Nephron progenitor cell (in vitro differentiated cells): ENCODE measurements at places on chromosomes 6 and 20.
A peak's percentile ranks its signal among the peaks of the same experiment; 100 is the strongest.

- no peak for DNase-seq
These were observed 193.4 kb downstream of the BACH2 start for GRCh38 chr6:90103056-90103800.

GRCh38 chr6:54204921-54205591 is 93.8 kb downstream of the MLIP start:
- no peak for DNase-seq

DNA sequence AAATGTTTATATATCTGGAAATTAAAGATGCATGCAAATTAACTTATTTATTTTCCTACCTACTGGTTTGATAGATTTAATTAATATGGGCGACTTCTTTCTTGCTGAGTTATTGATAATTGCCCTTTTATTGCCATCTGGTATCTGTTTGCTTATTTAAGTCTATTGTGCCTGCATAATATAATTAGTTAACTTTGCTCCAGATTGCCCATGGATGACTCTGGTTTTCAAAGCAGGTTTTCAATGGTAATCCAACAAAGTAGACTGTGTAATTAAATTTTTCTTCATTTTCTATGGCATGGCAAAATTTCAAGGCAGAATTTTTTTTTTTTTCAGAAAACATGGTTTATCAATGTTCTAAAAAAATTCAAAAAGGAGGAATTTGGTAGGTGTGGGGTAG is 1092.0 kb downstream of the GRIK2 start:
- DNase-seq, result no peak

DNA sequence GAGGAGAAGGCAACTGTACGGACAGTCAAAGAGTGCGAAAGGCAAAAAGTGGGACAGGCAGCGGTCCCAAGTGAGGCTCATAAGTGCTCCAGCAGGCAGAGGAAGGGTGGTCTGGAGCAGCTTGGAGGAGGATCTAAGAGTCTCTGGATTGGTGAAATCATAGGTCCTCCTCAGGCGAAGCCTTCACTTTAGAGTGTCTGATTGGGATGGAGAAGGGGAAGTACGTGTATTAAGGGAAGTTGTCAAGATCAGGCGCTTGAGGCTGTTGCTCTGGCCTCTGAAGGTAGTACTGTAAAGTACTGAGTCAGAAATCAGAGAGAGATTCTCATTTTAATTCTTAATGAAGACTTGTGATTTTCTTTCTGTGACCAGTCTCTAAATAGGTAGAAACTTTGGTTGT is 185.6 kb downstream of the KIF16B start:
- DNase-seq, result no peak

DNA sequence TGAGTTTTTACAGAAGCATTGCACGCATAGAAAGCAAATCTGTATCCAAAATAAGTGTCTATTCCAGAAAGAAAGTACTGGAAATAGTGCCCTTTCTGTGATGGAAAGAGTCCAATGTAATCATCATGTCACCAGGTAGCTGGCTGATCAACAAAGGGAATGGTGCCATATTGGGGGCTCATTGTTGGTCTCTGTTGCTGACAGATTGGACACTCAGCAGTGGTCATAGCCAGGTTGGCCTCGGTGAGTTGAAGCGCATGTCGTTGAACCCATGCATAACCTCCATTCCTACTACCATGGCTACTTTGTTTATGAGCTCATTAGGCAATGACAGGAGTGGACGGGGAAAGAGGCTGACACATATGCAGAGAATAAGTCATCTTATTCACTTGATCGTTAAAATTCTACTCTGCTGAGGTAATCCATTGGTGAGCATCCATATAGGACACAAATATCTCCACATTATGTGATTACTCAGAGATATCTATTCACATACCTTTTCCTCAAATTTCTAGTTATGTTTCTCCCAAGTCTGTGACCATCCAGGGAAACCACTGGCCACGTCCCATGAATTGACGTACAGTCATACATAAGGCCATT is 560.5 kb downstream of the HAO1 start:
- DNase-seq, result no peak

GRCh38 chr6:11413728-11414127 is 123.8 kb upstream of the TMEM170B start:
- DNase-seq, result no peak

DNA sequence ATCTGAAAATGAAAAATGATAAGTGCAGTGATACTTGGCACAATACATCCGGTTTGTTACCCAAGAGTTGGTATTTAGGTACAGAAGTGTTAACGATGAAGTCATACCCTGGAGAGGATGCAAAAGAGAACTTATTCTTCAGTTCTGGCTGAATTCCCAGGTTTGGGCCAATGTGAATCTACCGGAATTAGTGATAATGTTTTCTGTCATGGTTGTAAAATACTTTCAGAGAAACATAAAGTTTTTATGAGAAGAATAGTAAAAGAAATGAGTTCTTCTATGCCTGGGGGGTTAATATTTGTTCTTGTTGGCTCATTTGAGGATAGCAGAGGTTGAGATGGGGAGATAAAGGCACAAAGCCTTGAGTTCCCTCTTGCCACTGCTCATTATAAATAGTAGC is 509.9 kb upstream of the POU3F2 start:
- DNase-seq, result no peak

DNA sequence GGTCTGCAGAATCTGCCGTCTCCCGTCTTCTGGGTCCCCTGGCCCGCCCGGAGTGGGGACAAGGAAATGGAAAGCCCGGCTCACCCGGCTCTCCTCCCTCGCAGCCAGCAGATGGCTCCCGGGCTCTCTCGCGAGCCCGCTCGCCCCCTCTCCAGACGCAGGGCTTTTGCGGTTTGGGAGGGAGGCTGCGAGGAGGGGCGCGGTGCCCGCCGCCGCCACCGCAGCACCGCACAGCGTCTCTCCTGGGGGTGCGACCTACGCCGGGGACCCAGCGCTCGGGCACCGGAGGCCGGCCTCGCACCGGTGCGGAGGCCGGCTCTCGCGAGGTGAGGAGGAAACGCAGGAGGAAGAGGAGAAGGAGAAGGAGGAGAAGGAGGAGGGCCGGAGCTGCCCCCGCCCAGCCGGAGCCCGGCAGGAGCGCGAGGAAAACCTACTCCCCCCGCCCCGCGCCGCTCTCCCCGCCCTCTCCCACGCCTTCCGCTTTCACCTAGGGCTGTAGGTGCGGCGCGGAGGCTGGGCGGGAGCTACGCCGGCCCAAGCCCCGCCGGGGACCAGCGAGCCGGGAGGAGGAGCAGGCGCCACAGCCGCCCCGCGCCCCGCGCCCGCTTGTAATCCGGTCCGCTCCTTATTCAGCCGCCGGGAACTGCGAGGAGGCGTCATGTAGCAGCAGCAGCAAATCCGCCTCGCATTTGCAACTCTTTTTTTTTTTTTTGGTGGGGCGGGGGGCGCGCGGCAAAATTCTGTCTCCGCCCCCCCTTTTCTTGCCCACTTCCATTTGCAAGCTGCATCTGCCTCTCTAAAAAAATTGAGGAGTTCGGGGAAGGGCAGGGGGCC is at the start of gene CARMIL1:
Gene CARMIL1, plus strand, starts transcription at position 461 of the 834 bp plus-strand sequence. CDS start 422 bp downstream, outside the sequence.
- DNase-seq, result peak; percentile 77

DNA sequence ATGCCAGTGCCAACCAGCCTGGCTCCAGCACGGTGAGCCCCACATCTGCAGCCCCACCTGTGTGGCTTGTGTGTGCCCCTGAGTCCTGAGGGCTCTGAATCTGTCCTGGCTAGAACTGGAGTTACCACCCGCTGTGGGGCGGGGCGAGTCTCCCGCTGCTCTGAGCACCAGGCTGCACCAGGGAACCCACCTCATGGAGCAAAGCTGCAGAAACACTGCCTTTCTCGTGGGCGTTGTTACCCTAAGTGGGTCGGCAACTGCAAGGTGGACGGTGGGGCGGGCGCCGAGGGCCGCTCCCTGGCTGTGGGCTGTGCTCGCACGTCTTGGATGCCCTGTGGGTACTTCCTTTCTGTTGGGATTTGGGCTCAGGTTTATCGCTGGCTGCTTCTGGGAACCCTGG is 12.7 kb upstream of the ZBTB46 start:
- DNase-seq, result no peak

- DNase-seq, result no peak
These were observed 7.7 kb upstream of the SLC4A11 start for GRCh38 chr20:3246682-3247081.

DNA sequence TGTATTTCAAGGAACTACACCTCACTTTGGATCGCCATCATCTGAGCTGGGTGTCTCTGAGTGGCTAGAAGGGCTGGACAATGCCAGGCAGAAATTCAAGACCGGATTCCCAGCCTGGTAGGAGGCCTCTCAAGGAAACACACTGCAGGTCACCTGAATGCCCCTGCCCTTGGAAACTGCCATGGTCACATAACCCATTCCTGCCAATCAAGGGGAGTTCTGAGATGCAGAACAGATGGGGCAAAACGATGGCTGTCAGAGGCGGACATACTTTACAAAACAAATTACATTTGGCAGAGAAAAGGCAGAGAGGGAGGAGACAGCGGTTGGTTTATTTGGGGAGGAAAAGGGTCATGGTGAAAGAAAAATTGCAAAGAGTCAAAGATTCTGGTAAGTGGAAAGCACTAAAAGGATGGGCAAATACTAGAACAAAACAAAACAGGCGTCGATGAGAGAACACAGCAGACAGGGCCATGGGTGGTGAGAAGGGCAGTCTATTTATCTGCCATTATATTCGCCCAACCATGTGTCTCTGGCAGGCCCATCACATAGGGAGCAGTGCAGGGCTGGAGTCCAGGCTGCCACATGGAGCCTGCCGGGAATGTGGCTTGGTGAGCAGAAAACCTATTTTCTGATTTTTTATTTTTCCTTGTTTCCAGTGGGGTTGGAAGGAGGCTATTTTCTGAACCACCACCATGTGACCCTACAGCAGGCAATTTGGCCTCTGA is 13.5 kb downstream of the BEND3 start:
- no peak for DNase-seq

- DNase-seq, result no peak
These were observed 5.1 kb upstream of the DBNDD2 start for GRCh38 chr20:45402946-45403345.

GRCh38 chr6:56851074-56851473 is 103.8 kb upstream of the BEND6 start:
- peak; percentile 10 for DNase-seq

GRCh38 chr20:50578061-50578777 is 68.0 kb downstream of the PTPN1 start:
- DNase-seq, result no peak

DNA sequence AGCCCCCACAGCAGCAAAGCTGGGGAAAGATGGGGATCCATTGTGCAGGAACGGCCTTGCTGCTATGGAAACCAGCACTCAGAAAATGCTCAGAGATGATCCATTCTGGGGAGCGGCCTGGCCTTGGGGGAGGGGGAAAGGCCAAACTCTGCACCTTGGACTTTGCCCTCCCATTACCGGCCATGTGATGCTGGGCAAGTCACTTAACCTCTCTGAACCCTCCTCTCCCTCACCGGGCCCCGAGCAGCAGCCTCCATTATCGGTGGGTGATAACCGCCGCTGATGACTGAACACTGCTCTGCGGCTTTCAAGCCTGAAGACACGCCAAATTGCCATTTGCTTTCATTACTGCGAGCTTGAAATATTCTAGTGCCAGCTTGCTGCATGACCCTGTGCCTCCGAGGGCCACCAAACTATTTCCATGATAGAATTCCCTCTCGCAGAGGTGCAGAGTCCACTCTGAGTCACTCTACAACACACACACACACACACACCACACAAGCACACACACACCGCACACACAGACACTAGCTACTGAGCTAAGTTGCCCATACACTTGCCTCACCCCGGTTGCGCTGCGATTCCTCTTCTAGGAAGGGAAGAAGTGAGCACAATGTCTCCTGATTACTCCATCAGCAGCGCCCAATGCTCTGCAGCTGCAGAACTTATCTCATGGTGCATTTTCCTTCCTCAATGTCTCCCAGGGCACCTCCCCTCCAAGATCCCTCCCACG is 20.6 kb upstream of the SIRPA start:
- DNase-seq, result no peak

- DNase-seq, result no peak
These were observed 87.8 kb downstream of the GMDS start for GRCh38 chr6:2157441-2158127.

- no peak for DNase-seq
These were observed 147.1 kb downstream of the OR2B2 start for GRCh38 chr6:27765028-27765590.

DNA sequence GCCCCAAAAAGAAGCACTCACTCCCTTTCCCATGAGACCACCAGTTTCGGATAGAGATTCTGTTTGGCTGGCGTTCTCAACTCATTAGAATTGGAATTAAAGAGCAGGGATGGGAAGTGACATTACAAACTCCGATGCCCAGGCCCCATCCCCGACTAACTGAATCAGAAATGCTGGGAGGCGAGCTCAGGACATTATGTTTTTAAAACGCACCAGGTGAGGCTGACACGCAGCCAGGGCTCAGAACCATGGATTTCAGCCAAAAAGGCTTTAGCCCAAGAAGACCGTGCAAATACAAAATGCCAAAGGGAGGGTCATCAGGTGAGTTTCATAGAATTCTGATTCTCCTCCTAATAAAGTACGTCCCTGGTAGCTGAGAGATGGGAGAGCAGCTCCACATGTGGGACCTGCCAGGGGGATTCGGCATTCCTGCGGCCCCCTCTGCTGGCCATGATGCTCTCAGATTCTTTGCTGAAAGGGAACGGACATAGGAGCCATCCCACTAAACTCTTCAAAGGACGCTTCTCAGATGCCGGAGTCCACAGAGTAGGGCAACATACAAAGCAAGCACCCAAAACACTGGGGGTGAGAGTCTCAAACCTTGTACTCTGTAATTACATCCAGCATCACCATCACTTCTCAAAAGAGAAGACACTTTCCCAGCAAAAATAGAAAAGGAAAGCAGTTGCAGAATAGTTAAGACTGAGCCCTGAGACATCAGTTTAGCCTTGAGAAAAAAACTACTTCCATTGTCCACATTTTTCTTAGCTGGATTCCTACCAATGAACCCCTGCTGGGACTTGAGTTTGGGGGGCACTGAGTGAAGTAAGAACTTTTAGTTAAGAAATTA is 205.2 kb downstream of the BMP7 start:
- peak; percentile 76 for DNase-seq

GRCh38 chr6:1091900-1092299 is 220.0 kb upstream of the FOXQ1 start:
- DNase-seq, result no peak

GRCh38 chr6:131638013-131638412 is 911 bp downstream of the ENPP3 start:
- DNase-seq, result no peak

DNA sequence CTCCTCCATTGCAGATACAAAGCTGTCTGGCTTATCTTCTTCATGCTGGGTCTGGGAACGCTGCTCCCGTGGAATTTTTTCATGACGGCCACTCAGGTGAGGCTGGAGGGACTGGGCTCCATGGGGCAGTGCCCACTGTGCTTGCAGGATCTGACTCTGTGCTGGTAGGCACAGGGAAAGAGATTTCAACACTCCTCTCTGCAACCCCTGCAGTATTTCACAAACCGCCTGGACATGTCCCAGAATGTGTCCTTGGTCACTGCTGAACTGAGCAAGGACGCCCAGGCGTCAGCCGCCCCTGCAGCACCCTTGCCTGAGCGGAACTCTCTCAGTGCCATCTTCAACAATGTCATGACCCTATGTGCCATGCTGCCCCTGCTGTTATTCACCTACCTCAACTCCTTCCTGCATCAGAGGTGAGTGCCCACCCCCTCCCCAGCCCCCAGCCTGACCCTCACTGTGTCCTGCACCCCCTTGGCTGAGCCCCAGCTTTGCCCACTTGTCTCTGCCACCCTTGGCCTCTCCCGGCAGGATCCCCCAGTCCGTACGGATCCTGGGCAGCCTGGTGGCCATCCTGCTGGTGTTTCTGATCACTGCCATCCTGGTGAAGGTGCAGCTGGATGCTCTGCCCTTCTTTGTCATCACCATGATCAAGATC is 6.1 kb downstream of the SLC29A1 start:
- no peak for DNase-seq
